ENCODE measurements at places on chromosomes 3 and 15.

DNA sequence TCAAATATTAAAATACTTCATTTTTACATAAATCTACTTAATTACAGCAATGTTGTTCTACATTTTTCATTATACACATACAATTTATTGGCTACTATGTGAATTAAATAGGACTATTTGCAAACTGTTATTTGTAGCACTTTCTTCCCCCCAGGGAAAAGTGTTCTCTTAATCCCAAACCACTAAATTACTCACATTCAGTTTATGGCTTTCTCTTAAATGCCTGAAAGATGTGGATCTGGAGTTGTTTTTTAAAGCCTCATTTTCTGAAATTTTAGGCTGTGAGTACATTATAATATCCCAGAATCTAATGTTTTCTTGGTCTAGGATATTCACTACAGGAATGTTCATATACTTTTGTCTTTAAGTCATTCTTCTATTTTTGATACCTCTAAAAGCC lies 32.7 kb downstream of the PRTG start:
- no peak for DNase-seq

DNA sequence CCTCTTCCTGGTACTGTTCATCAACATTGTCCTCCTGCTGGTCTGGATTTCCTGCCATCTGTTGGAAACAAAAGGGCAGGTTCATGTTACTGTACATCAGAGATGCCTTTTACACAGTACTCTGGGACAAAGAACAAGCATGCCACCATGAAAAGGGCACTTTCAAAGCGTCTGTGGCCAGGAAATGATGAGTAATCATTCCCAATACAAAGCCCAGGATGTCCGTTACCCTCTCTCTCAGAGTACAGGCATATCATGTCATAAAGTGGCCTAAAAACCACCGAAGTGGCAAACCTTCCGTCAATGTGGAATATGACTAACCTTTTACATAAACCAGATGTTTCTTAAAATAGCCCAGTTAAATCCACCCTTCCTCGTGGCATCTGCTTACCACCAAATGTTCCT lies 71.2 kb downstream of the GOLIM4 start:
- DNase-seq, result peak; percentile 87

GRCh38 chr3:51391566-51392354 lies 675 bp downstream of the RBM15B start:
- peak; percentile 35 for DNase-seq

GRCh38 chr3:101038393-101038792 lies 45.2 kb upstream of the ABI3BP start:
- DNase-seq, result peak; percentile 37

GRCh38 chr3:140403079-140403478 lies 274.8 kb upstream of the TRIM42 start:
- DNase-seq, result no peak

DNA sequence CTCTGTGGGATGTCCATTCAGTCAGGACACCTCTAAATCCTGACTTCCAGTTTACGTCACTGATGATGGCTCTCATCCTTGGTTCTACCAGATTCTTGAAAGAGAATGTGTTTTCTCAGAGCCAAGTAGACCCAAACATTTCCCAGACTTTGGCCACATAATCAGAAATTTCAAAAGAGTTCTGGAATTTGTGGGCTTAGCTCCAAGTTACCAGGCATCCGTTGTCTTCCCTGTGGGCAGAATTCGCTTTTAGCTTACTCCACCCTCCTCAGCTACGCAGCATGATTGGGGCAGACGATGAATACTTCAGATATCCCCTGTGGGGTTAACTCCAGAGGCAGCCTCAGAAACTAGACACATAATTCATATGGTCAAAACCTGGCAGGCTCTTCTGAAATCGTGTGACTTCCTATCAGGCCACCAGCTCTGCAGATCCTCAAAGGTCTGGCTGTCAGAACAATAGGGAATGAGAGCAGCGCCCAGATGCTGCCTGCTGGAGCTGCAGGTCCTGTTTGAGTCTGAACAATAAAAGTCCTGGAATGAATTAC lies 30.6 kb downstream of the CRTC3 start:
- DNase-seq, result peak; percentile 99

GRCh38 chr3:5951026-5951425 lies 763.5 kb downstream of the EDEM1 start:
- DNase-seq, result no peak

GRCh38 chr15:81851325-81851724 lies 194.5 kb downstream of the MEX3B start:
- DNase-seq, result no peak

GRCh38 chr3:112489674-112490479 lies 9.4 kb downstream of the BTLA start:
- no peak for DNase-seq

GRCh38 chr3:152434142-152434541 lies 165.4 kb downstream of the MBNL1 start:
- DNase-seq, result no peak

- DNase-seq, result no peak
Measured at GRCh38 chr3:97656638-97657037, 107.9 kb upstream of the ARL6 start.

DNA sequence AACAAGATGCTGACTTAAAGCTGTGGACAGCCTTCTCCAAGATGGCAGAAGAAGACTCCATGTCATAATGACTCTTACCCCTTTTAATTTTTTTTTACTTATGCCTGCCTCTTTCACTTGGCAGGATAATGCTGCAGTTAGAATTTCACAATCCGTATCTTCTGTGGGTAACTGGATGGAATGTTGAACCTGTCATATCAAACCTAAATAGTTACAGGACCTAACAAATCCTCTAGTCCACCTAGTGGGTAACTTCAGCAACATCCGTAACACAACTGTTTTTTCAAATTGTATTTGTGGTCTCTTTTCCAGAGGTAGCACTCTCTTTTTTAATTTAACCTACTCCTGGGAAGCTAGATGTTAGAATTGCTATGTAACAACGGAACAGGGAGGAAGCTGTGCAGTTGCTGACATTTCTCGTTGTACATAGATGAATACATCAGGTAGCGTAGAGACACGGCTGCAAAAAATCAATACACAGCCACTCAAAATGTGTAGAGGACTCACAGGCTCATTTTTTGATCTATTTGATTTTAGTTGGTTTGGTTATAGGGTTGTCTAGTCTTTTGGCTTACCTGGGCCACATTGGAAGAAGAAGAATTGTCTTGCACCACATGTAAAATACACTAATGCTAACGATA lies 43.9 kb upstream of the TRPM1 start:
- DNase-seq, result peak; percentile 91

GRCh38 chr15:85407421-85408269 lies 27.2 kb downstream of the AKAP13 start:
- peak; percentile 91 for DNase-seq

DNA sequence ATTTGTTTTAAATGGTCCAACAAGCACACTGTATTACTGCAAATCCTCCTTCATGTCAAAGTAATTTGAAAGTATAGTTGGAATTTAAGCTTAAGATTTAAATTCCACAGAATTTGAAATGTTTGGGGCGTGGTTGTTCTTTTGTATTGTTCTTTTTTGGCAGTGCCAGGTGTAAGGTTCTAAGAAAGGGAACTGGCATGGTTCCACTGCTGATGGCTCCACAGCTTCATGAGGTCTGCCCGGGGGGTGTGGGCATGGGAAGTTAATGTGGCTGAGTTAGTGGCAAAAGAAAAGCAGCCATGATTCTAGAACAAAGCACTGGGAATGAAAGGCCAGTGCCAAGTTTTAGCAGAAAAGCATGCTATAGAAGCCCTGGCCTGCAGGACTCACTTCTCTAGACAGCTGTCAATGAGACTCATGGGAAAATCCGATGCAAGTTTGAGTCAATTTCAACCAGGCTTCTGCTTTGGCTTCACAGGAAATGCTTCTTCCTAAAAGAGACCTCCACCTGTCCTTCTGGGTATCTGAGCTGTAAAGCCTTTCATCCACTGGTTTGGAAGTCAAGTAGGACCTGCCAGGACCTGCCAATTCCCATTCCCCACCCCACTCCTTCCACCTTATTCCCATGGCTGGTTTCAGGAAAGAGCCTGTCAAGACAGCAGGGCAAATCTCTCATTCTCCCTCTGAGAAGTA lies 18.9 kb downstream of the CDCP1 start:
- DNase-seq, result no peak

GRCh38 chr3:195142519-195142918 lies 128.4 kb downstream of the XXYLT1 start:
- DNase-seq, result no peak

DNA sequence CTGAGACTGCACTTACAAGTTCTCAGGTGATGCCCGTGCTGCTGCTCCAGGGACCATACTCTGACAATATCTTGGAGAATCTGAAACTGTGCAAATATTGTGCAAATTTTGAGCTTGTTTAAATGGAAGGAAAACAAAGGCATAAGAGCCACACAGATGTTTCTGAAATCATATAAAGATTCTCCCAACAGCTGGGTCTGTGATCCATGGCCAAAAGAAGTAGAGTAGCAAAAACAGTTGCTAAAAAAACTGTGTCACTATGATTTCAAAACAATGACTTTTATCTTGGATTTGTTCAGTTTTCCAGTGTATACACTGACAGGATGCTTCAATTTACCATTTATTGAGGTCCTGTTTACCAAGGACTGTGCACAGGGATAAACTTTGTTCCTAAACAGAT lies 25.3 kb downstream of the NPTN start:
- no peak for DNase-seq

DNA sequence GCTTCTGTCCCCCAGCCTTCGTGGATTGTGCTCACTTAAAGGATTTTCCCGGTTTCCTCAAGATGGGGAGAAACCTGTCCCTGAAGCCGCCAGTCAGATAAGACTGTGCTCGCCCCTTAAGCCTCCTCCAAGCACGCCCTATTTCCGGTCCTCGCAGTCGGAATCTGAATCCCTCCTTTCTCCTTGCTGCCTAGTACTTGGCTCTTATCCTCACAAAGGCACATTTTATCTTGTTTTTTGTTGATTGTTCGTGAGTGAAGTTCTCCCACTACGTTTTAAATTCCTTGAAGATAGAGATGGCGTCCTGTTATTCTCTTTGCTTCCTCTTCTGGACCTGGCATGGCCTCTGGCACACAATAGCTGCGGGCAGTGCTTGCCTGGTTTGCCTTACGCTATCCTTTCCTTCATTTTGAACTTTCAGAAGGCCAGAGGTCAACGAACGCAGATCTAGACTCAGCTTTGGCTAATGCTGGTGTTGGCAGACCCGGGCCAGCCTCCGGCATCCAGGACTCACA lies 1.7 kb downstream of the CLDN11 start:
- peak; percentile 71 for DNase-seq

DNA sequence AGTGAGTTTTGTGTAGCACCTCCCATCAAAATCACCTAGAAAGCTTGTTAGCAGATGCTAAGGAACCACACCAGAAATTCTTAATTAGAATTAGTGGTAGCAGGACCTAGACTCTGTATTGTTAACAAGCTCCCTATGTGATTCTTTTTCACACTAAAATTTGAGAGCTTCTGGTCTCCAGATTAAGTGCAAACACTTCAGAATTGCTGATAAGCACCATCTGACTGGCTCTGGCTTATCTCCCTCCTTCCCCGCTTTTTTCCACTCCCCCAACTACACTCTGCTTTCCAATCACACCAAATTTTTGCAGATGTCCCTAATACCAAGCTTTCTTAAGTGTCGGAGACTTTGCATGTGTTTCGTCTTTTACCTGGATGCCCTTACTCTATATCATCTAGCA lies 410.1 kb upstream of the DPH6 start:
- no peak for DNase-seq

- DNase-seq, result peak; percentile 72
Measured at GRCh38 chr3:42936157-42936981, 30.4 kb downstream of the ZNF662 start.

GRCh38 chr3:33874815-33875214 lies 76.4 kb downstream of the PDCD6IP start:
- DNase-seq, result no peak

DNA sequence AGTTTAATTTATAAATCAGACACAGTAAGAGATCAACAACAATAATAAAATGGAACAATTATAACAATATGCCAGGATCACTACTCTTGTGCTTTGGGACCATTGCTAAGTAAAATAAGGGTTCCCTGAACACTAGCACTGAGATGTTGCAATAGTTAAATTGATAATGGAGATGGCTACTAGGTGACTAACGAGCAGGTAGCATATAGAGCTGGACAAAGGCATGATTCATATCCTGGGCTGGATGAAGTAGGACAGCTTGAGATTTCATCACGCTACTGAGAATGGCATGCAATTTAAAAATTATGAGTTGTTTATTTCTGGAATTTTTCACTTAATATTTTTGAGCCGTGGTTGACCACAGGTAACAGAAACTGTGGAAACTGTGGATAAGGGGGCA lies 20.7 kb upstream of the MYZAP start:
- peak; percentile 94 for DNase-seq

- no peak for DNase-seq
Measured at GRCh38 chr3:69085168-69085832, 563 bp downstream of the ARL6IP5 start.

DNA sequence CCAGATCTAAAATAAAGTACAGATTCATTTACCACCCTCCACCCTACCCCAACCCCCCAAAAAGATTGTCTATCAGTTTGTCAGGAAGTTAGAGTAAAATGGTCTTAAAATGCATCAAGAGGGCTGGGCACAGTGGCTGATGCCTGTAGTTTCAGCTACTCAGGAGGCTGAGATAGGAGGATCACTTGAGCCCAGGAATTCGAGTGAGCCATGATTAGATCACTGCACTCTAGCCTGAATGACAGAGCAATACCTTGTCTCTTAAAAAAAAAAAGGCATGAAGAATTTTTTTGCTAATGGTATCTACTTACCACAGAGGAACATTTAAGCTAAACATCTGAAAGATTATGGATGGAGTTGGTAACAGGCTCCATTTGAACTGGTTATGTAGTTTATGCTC lies 71.0 kb downstream of the RBM6 start:
- peak; percentile 52 for DNase-seq

DNA sequence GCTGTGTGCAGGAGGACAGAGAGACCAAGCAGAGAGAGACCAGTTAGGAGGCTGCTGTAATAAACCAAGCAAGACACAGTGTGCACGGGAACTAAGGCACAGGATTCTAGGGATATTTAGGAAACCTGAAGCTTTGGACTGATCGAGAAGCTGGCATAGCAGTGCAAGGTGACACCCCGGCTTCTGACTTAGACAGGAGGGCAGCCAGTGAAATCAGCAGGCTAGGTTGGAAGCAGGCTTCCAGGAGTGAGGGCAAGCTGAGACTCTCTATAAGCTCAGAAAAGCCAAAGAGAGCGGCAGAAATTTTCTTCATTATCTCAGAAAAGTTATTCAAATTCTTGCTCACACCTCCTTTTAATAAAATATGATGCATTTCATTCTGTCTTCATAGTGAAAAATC lies 104.6 kb downstream of the LIPC start:
- DNase-seq, result no peak

GRCh38 chr3:51568996-51569395 lies 30.5 kb downstream of the RAD54L2 start:
- peak; percentile 41 for DNase-seq

GRCh38 chr3:186532598-186533072 lies 11.5 kb downstream of the CRYGS start:
- no peak for DNase-seq

GRCh38 chr3:94612631-94613030 lies 549.8 kb downstream of the NSUN3 start:
- no peak for DNase-seq

- no peak for DNase-seq
Measured at GRCh38 chr3:118435851-118436350, 598.7 kb downstream of the IGSF11 start.

GRCh38 chr15:92634671-92635201 lies 20.8 kb downstream of the FAM174B start:
- no peak for DNase-seq

- DNase-seq, result no peak
Measured at GRCh38 chr3:29746163-29746760, 465.4 kb downstream of the RBMS3 start.

Measured in amniotic epithelial cell (primary cell).